ENCODE measurements at places on chromosomes 7 and 10. TPM values are rescaled to one million over a fixed set of nuclear protein-coding genes. Genes with fewer than 3 reads are reported as not detected.

DNA sequence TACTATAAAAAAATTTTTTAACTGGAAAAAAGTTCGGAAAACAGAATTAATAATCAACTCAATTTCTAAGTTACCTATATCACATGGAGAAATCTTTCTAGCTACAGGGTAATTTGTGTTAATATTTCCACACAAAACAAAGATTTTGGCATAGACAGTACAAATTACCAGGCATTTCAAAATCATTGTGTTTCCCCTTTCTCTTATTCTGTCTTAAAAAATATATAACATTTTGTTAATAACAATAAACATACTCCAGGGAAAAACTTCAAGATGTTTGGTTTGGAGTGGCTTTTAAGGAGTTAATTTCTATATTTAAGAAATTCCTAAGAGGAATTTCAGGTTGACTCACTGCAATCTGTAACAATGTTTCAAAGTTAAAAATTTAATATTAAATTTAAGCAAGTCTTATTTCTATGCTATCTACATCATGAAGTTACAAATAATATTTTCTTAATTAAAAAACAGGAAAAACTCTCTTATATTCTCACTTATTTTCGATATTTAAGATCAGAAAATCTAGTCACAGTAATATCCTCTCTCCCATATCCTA, 132.6 kb downstream of the NRBF2 start:
- DNase-seq = no peak

- DNase-seq = no peak
These were observed 30.8 kb upstream of the EIF4H start for GRCh38 chr7:74143383-74143782.

- no peak for DNase-seq
These were observed 75.8 kb downstream of the PODXL start for GRCh38 chr7:131480384-131481315.

DNA sequence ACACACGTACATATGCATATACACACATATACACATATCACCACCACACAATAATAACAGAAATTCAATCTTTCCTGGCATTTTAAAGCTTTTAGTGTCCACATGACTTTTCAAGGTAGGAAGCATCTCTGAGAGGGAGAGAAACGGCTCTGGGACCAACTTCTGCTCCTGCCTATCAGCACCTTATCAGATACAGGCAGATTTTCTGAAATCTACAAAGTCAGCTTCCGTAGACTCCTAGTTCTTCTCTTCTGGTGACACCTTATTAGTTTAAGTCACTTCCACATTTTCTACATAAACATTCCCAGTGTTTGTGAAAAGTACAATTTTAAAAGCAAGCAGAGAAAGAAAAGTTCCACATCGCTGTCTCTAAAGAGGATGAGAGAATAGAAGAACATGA, 74.5 kb downstream of the ZNF22 start:
- DNase-seq = no peak

ENTPD1 gene
- total RNA-seq = 16.7 TPM

- no peak for DNase-seq
These were observed 891 bp upstream of the WAPL start for GRCh38 chr10:86522510-86522855.

ITGA8 gene
- total RNA-seq = 6.2 TPM

SLC18A3 gene
- total RNA-seq = not detected

GRCh38 chr7:87510411-87510875, 35.0 kb upstream of the ABCB4 start:
- no peak for DNase-seq

DNA sequence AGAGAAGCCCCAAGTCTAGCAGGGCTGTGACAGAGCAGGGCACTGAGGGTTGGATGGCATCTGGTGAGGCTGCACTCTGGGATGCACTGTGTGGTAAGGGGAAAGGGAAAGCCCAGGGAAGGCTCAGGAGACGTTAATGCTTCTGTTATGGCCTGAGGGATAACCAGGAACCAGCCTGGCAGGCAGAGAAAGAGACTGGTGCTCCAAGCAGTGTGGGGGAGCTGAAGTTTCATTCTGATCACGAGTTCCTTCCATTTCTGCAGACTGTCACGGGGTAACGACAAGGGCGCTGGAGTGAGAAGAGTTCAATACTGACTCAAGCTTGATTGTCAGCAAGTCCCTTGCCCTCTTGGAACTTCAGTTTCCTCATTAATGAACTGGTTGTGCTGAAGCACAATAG, 730.9 kb downstream of the GRID1 start:
- no peak for DNase-seq

ZFYVE27 gene
- total RNA-seq = 64.5 TPM

ZCWPW1 gene
- total RNA-seq = 6.2 TPM

- no peak for DNase-seq
These were observed 234.7 kb upstream of the CACNA2D1 start for GRCh38 chr7:82678259-82678658.

TACR2 gene
- total RNA-seq = 1.6 TPM

DNA sequence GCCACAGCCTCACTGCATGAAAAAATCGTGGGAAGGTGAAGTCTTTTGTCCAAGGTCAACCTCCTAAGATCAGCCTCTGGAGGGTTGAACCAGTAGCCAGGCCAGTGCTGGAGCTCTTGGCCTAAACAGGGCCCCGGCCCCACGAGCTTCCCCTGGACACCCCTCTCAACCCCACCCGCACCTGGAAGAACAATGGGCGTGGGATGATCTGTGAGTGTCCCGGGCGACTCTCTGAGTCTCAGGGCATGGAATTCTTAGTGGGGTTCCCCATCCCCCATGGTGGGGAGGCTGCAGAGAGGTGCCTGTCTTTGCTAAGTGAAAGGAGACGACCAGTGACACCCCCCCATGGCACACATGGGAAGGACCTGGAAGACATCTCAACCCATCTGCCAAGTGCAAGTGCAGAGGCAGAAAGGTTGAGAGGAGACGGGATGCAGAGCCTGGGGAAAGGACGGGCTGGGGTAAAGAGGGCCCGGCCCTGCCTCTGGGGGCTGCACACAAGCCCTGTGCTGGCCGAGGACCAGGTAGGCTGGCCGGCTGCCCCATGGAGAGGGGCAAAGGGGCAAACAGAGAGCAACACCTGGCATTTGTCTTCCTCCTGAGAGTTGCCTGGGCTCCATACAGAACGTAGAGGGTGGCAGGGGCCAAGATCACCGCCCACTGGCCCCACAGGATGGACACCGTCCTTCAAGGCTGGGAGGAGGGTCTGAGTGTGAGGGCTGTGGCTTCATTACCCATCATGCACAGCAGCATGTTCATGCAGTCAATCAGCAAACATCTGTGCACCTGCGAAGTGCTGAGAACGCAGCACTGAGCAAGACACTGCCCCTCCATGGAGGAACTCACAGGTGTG, 163.0 kb upstream of the PPP2R2D start:
- no peak for DNase-seq

DNA sequence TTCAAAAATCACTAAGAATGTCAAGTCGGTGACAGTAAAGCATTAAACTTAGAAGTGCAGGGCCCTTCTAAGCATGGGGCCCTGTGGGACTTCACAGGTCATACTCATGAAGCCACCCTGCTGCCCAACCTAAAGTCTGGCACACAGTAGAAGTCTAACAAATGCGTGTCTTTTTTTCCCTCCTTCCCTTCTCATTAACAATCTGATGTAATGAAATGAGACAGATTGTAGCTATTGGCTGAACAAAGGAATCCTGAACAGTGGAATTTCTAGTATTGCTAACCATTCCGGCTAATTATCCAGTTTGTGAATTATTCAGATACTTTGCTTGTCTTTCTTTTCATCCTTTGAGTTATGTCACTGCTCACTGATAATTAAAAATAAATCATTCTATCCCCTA, 369.9 kb downstream of the WDR11 start:
- no peak for DNase-seq

DNA sequence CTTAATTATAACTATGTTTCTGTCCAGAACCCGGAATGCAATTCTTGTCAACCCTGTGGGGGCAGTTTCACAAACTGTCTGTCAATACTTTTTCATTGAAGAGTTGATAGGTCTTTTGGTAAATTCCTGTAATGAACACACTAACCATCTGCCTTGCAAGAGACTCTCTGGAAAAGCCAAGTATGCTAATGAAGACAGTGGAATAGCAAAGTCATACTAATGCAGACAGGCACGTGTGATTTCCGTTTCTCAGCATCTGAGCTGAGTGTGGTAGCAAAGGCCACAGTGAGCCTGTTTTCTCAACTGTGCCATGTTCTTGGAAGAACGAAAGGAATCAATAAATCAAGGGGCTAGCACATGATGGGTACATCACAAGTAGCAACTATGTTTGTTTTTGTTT, 494.1 kb upstream of the NRP1 start:
- DNase-seq = no peak

DNA sequence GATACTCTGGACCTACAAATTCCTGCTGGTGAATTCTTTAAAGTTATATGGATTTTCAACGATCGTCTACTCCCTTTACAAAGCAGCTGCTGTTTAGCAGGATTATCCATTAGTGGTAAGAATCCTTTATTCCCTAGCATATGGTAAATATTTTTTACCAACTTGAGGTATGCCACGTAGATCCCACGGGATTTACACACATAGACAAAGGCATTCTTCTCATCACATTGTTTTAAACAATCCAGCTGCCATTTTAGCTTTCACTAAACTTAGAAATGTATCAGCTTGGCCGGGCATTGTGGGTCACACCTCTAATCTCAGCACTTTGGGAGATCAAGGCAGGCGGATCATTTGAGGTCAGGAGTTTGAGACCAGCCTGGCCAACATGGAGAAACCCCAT, 148.0 kb upstream of the SH2B2 start:
- no peak for DNase-seq

CDHR3 gene
- total RNA-seq = 28.9 TPM

- no peak for DNase-seq
These were observed 10.2 kb upstream of the MACC1 start for GRCh38 chr7:20227291-20227795.

GRCh38 chr7:137685433-137686164, 161.2 kb downstream of the DGKI start:
- DNase-seq = no peak

DNA sequence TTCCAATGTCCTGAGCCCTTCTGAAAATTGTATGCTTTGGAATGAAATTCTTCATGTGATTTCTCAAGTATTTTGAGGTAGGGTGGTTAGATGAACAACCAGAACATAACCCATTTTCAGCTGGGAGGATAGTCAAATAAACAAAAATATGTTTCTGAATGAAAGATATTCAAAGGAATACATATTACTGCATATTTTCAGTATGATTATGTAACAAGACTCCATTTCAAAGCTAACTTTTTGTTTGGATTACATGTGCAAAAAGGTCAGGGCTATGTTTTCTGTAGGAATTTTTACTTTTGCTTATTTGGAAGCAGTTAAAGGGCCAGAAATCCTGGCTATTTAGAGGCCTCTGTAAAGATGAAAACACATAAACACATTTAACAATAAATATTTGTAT, 27.7 kb downstream of the CDK6 start:
- DNase-seq = no peak

GRCh38 chr10:132264966-132265889, 42.5 kb downstream of the STK32C start:
- DNase-seq = no peak

Data from dorsolateral prefrontal cortex (tissue), 122 donors.